ENCODE measurements at places on chromosomes 7 and 10. TPM values are rescaled to one million over a fixed set of nuclear protein-coding genes. Genes with fewer than 3 reads are reported as not detected.

DNA sequence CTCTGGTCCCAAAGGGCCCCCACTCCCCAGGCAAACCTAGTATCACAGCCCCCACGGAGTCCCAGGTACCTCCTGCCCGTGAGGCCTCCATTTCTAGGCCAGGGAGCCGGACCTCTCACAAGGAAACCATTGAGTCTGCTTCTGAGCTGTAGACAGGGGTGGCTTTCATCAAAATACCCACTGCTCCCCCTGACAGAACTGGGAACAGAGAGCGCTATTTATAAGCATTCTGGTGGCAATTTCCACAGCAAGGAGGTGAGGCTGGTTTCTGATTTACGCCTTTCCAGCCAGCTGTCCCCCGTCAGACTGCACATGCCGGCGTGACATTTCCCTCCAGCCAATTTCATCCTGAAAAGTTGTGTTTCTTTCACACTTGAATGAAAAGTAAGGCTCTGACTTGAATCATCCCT is 407.5 kb upstream of the PRKCQ start:
- DNase-seq: no peak

DNA sequence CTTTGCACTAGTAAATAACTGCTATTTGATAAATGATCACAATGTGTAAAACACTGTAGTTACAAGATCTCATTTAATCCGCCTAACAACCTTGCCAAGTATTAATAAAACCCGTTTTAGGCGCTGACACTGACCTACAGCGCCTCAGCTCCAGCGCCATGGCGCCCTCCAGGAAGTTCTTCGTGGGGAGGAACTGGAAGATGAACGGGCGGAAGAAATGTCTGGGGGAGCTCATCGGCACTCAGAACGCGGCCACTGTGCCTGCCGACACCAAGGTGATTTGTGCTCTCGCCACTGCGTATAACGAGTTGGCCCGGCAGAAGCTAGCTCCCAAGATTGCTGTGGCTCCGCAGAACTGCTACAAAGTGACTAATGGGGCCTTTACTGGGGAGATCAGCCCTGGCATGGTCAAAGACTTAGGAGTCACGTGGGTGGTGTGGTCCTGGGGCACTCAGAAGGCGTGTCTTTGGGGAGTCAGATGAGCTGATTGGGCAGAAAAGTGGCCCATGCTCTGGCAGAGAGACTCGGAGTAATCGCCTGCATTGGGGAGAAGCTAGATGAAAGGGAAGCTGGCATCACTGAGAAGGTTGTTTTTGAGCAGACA is 1.1 kb upstream of the TNPO3 start:
- DNase-seq: no peak

DNA sequence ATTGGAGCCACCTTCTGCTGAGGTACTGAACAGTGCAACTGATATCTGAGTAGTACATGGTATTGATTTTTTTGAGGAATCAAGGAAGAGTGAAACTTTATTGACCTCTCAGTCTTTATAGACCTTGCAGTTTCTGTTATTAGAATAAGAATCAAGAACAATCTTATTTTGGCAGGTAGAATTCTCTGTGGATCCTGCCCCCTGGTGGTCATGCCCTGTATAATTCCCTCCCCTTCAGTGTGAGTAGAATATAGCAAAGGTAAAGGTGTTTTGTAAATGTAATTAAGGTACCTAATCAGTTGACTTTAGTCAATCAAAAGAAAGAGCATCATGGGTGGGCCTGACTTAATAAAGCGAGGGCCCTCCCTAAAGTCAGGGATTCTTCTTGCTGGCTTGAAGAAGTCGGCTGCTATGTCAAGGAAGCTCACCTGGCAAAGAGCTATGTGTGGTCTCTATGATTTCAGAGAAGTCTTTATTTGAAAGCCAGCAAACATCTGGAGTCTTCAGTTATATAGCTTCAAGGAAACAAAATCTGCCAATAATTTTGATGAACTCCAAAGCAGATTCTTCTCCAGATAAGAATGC is 142.8 kb downstream of the LSM5 start:
- DNase-seq: no peak

GRCh38 chr10:101566333-101567164 is 21.5 kb downstream of the POLL start:
- no peak for DNase-seq

GRCh38 chr7:69889338-69889975 is 291.2 kb downstream of the AUTS2 start:
- DNase-seq: no peak

- DNase-seq: no peak
These were observed 110.5 kb upstream of the HABP2 start for GRCh38 chr10:113442336-113442735.

DNA sequence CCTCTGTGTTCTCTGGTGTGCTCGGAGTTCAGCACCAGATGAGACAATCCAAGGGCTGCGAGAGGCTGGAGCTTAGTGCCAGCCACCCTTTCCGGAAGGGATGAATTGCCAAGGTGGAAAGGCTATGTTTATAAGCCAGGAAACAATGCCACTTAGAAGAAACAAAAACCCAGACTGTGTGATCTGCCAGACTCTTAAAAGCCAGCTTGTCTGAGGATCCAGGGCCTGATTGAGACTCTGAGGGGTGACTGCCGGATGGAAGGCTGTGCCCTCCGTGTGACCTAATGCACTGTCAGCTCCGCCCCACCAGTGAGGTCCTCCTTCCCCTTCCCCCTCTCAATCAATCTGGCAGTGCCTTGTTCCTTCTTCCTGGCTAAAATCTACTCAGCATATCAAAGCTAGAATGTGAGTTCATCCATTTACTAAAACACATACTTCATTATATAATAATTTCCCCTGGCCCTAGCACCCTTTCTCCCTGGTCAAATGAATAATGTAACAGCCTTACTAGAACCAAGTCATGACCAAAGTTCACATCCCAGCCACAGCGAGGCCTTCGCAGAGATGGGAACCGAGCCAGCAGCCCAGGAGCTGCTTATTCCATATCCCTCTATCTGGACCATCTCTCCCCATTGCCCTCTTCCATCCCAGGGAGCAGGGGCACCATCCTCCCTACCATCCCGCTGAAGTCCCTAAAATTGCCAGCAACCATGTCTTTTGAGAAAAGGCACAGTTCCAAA is 25.5 kb downstream of the FAM107B start:
- no peak for DNase-seq

- no peak for DNase-seq
These were observed 50.7 kb downstream of the PPP1R3C start for GRCh38 chr10:91582153-91582554.

- DNase-seq: no peak
These were observed 84.8 kb upstream of the GRM3 start for GRCh38 chr7:86558680-86559501.

DNA sequence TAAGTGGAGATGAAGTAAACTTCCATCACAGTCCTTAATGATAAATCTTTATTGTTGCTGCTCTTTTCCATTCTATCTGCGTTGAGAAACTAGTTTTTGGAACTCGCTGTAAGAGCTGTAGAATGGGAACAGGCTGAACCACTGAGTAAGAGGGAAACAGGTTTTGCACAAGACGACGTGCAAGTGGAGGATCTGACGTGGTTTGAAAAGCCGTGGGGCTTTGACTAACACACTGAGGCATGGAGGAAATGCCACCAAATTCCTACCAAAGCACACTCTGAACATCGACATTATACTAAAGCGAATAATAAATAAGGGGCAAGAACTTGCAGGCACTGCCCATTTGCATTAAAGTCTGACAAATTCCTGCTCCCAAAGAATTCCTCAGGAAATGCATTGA is 160.6 kb downstream of the KLF6 start:
- DNase-seq: no peak

DNA sequence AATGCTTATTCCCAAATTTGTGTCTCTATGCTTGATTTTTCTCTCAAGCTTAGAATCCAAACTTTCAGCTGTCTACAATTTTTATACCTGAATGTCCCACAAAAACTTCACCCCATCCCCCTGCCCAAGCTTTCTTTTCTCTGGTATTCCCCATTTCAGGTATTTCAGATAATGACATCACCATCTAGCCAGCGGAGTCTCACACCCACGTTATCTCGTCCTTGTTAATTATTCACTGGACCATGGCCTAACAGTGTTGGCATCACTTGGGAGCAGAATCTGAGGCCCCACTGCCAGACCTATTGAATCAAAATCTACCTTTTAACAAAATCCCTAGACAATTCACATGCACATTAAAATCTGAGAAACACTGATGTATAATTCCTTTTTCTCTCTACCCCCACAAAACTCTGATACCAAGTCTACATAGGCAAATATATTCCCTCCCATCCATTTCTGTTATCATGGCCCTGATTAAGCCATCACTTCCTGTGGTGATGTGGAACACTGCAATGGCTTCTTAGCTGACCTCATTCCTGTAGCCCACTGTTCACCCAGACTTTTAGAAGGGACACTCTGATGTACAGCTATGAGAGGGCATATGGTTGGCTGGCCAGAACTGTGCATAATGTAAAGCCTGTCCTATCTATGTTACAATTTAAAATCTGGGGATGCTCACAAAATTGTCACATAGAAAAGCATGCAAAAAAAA is 31.4 kb downstream of the ZNF438 start:
- no peak for DNase-seq

GRCh38 chr7:44307301-44307900 is 18.0 kb downstream of the CAMK2B start:
- DNase-seq: peak; percentile 41

DNA sequence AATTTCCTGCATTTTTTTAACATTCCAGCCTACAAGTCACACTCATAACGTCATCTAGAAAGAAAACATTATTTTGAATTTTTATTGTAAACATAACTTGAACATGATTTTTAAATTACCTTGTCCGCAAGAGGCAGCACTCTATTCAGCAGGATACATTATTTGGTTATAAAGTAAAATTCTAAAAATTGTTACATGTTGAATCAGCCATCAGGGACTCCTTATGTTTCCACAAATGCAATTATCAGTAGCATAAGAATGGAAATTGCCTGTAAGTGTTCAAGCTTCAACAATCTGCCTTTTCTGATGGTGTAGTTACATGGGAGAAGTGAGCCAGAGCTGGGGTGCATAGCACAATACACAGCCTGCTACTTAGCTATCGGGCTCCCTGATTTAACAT is 97.5 kb downstream of the ZNF365 start:
- no peak for DNase-seq

- no peak for DNase-seq
These were observed 232.0 kb upstream of the NRP1 start for GRCh38 chr10:33566426-33566825.

DNA sequence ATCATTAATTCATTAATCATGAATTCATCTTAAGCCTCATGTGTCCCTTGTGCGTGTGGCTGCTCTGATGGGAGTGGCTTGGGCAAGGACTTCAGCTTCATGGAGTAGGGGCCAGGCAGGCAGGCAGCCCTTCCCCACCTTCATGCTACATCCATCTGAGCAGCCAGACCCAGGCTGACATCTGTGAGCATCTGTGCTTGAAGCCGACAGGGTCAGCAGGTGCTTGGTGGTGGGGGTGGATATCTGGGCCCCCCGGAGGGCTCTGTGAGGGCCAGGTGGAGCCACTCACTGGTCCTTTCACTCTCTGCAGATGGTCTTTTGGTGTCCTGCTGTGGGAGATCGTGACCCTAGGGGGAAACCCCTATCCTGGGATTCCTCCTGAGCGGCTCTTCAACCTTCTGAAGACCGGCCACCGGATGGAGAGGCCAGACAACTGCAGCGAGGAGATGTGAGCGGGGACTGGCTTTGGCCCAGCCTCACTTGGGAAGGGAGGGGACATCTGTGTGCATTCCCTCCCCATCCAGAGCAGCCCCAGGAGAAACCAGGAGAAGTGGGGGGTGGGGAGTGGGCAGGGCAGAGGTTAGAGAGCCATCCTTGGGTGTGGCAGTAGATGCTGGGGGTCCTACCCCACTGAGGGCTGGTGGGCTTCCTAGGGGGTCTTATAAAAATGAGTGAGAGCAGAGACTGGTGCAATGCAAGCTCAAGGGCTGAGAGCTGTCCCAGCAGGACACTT is 14.7 kb upstream of the CSGALNACT2 start:
- DNase-seq: peak; percentile 25

DNA sequence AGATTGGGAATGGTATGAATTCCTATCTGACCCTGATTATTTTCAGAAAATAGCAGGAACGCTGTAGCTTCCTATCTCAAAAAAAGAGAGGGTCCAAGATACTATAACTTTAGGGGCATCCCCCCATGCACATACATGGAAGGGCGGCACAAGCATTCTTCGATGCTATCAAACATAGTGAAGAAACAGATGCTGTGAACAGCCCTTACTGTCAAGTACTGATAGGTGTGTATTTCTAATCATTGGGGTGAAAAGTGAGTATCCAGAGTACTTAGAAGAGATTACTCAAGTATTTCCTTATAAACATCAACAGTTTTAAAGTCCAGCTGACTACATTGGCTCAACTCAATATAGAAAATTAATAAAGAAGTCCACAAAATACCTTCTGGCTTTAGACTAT is 17.0 kb upstream of the NUP42 start:
- no peak for DNase-seq

DNA sequence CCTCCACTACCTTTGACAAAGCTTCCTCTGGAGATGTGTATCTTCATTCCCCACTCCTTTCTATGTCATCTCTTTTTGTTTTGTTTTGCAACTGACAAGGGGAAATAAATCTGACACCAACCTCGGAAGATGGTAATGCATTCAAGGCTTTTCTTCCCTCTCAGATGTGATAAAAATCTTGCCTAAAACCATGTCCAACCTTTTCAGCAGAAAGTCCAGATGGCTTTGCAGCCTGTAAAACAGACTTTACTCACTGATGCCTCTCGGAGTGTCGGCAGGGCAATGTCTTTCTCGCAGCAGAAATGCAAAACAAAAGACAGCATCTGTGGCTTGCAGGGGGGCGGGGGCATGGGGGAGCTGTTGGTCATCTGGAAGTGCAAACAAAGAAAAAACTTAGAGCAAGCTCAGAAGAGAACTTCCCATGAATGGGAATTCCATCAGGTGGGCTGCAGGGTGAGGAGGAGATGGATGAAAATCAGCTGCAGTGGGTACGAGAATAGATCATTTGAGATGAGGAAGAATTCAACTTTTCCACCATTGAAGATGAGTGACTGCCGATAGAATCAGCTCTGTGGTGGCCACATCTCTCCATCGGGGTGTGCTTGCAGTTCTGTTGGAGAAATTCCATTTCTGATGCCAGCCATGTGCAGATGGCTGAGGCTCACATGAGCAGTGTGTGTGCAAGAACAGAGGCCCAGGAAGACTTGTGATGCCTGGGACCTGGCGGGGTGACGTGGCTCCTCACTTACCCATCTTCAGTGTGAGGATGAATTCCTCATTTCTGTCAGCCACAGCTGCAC is 237.7 kb downstream of the WDR37 start:
- peak; percentile 25 for DNase-seq

- no peak for DNase-seq
These were observed 333 bp upstream of the PLCE1 start for GRCh38 chr10:93993414-93993781.

The FKBP6 gene
- not detected for total RNA-seq

All from ureter (tissue), 1 donor.